ENCODE measurements at places on chromosomes 16 and 17.

GRCh38 chr17:38825762-38826247, 684 bp upstream of the CWC25 start:
- DNase-seq, result no peak

DNA sequence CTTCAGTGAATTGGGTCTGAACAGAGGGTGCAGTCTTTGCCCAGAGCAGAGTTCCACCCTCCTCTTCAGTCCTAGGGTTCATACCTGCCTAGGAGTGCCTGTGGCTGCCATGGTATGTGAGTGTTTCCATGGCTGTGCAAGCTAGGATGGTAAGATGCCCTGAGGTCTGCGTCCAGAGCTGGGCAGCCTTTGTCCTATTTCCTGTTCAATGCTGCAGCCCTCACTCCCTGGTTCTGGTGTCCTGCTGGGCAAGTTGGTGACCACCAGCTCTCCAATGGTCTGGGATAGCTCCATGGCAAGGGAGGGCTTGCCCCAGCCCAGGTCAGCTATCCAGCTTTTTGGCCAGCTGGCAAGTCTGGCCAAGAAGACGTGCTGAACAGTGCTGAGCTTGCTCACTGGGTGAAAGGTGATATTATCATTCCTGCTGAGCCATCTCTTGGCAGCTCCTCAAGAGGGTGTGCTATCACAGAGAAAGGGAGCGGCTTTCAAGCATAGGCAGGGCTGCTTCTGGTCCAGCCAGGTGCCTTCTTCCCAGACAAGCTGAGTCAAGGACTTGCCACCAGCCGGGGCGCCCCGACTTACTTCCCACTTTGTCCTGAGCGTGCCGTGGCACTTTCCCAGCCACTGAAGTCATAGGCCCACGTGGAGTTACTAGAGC, 13.0 kb upstream of the NFATC3 start:
- no peak for DNase-seq

- DNase-seq, result no peak
Observed at GRCh38 chr17:35460354-35460851, 11.8 kb upstream of the SLFN13 start.

- peak; percentile 87 for DNase-seq
Observed at GRCh38 chr16:29811896-29812665, at the start of gene PRRT2. TSS of gene PRRT2 (plus strand) at chr16:29812193. CDS start at chr16:29813055, 862 bp downstream.

DNA sequence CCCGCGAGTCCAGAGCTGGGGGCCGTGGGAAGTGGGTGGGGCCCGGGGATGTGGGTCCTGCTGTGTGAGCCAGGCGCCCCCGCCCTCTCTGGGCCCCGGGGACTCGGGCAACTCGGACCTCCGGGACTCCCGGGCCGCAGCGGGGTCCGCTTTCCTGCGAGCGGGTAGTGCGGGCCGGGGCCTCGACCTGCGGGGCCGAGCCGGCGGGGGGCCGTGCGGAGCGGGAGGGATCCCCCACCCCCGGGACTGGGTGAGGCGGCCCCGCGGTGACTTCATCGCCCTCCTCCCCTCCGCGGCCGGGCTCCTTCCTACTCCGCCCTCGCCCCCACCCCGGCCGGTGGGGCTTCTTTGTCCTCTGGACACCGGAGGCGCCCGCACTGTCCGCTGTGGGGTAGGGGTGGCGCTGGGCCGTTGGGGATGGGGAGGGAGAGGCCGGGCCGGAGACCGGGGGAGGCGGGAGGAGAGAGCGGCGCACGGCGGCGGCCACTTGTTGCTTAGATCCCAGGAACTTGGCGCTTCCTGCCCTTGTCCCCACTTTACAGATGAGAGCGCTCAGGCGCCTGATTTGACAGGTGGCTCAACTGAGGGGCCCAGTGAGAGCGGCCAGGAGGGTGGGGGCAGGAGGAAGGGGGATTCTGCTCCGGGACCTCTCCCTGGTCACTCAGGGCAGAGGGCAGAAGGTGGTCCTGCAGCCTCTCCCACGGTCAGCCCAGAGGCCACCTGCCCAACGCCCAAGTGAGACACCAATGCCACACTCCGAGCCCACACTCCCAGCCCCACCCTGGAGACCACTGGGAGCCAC, 874 bp downstream of the CMTM3 start:
- DNase-seq, result no peak

DNA sequence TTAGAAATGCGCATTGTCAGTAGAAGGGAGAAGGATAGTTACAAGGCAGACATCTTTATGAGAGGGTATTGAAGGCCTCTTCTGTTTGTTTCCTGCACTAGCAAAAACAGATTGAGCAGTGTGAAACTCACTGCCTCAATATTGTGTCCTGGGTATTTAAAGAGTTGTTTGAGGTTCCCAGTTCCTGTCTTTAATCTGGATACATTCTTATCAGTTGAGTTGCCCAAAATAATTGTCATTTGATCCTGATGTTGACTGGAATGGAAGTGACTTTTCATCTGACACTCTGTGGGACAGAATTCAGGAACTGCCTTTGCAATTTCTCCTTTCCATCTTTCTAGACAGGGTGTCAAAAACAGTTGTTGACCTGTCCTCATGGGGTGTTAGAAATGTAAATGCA, 1.7 kb downstream of the ATP6V0A1 start:
- no peak for DNase-seq

DNA sequence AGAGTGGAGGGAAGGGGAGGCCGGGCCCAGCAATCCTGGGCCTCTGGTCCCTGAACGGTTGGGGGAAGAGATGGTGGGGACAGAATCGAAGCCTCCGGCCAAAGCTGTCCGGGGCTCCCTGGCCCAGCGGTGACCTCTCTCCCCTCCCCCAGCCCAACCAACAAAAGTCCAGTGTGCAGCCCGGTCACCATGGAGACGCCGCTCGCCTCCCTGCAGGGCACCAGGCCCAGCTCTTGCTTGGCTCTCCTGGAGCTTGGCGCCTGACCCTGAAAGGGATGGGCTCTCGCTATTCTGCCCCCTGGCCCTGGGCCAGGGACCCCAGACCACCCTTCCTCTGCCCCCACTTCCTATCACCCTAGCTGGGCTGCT, 1.3 kb downstream of the METRN start:
- no peak for DNase-seq

GRCh38 chr17:6120351-6120750, 50.2 kb downstream of the WSCD1 start:
- peak; percentile 68 for DNase-seq

GRCh38 chr17:17001076-17001777, 29.3 kb upstream of the TNFRSF13B start:
- no peak for DNase-seq

DNA sequence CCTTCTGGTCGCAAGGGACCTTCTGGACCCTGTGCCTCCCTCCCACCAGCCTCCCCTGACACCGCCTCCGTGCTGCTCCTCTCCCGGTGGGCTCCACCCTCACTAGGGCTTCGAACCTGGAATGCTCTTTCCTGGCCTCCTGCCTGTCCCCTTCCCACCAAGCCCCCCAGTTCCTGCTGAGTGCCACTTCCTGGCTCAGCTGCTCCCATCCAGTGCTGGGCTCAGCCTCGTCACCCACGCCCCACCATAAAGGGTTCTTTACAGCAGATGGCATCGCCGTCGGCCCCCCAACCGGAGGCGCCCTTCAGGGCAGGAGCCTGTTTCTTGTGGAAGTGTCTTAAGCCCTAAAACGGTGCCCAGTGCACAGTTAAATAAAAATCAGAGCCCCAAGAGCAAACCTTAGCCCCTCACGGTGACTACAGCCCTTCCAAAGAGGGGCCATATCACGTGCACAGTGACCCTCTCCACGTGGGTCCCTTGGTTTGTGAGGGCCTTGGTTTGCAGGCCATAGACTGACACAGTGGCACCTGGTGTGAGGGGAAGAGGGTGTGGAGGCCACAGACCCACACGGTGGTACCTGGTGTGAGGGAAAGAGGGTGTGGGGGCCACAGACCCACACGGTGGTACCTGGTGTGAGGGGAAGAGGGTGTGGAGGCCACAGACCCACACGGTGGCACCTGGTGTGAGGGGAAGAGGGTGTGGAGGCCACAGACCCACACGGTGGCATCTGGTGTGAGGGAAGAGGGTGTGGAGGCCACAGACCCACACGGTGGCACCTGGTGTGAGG, 111.4 kb downstream of the METRNL start:
- no peak for DNase-seq

Data from coronary artery (tissue), 2 donors.